ENCODE measurements at places on chromosomes 4 and X. TPM values are rescaled to one million over a fixed set of nuclear protein-coding genes. Genes with fewer than 3 reads are reported as not detected.

The CENPC gene
- 24.0 TPM for total RNA-seq

The F9 gene
- not detected for total RNA-seq

DNA sequence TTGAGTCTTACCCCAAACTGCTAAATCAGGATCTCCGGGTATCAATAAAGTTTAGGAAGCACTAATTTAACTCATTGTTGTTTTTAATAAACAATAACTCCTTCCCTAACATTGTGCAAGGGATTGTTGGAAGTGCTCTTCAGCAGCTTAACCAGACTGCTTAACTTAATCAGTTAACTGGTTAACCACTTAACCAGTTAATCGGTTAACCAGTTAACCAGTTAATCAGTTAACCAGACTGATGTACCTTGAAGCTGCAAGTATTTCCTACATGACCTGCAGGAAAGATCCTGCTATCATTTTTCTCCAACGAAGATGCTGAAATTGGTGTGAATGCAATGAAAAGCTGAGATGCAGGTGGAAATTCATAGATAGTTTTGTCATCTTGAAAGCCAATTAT, 40.1 kb upstream of the AP1S2 start:
- DNase-seq: no peak

DNA sequence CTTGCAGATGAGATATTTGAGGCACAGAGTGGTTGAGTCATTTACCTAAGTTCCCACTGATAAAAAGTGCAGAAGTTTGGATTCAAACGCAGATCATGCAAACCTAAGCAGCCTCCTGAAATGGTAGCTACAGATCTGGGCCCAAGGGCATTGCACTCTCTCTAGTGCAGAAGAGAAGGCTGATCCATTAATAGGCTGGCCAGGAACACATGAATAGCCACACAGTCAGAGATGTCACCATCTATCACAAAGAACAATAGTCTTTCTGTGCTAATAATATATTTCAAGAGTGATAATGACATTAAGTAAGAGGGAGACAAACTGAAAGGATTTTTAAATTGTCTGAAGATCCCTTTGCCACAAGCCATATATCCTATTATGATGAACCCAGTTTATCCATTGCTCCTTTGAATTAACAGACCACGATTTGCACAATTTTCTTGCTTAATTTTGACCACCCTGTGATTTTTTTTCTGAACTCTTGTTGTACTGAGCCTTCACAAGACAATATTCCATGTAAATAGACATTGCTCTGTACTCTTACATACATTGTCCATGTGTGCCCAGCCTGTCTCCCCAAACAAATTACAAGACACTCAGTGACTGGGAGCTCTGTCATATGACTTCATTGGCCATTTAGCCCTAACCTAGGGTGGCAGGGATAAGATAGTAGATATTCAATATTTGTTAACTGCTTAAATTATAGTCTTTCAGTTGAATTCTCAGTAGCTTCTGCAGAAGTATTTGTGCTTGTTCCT, 112.4 kb upstream of the RBPJ start:
- DNase-seq: no peak

DNA sequence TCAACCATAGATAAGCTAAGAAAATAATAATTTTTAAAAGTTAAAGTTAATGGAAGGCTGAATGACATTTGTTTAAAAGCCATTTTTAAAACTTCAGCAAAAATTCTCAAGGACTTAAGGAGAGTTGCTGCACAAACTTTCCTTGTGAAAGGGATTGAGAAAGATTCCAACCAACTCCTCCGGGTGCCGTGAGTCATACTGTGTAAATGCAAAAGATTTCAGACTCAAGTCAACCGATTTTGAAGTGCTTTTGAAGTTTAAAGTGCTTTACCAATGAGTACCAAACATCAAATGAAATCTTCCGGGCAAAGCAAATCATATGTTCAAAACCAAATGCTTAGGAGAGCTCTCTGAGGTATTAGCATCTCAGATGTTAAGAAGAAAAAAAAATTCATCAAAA, 31.4 kb downstream of the VCX2 start:
- no peak for DNase-seq
